Fibroblast of villous mesenchyme (primary cell): ENCODE measurements at places on chromosomes 2 and 18. TPM values are rescaled to one million over a fixed set of nuclear protein-coding genes. Genes with fewer than 3 reads are reported as not detected.

DNA sequence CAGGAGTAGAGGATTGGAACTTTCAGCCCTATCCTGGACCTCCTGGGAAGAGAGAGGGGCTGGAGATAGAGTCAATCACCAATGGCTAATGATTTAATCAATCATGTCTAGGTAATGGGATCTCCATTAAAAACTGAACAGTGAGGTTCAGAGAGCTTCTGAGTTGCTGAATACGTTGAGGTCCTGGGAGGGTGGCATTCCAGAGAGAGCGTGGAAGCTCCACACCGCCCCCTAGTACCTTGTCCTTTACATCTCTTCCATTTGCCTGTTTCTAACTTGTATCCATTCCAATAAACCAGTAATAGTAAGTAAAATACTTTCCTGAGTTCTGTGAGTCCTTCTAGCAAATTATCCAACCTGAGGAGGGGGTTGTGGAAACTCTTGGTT is 101.7 kb downstream of the B3GNT2 start:
- DNase-seq = peak; percentile 52

DNA sequence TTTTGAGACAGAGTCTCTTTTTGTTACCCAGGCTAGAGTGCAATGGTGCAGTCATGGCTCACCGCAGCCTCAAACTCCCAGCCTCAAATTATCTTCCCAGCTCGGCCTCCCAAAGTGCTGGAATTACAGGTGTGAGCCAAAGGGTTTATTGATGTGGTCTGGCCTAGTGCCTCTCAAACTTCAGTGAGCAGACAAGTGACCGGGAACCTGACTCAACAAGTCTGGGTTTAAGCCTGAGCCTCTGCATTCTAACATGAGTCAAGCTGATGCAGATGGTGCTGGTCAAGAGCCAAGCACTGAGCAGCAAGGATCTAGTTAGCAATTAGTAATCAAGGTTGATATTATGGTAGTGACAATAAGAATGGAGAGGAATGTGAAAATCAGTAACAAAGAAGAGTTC is 21.3 kb downstream of the CDK15 start:
- DNase-seq = no peak

DNA sequence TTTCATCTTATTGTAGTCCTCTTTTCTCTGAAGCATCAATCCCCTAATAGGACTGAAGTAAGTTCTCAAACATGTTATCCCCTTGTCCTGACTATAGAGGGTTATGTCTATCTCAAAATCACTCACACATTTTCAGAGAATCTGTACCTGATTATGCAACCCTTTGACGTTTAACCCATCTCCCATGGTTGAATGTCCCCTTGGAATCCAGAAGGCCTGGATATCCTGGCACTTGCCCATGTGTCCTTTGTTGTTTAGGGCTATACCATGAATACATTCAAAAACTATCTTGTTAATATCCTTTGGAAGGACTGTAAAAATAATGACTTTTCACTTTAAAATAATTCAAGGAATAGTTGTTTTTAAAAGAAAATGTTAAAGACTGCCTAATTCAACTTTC is 66.3 kb upstream of the PSMD14 start:
- no peak for DNase-seq

GRCh38 chr2:69623236-69623635 is 20.3 kb downstream of the AAK1 start:
- no peak for DNase-seq

GRCh38 chr2:162579169-162579568 is 235.2 kb downstream of the GCA start:
- DNase-seq = no peak

DNA sequence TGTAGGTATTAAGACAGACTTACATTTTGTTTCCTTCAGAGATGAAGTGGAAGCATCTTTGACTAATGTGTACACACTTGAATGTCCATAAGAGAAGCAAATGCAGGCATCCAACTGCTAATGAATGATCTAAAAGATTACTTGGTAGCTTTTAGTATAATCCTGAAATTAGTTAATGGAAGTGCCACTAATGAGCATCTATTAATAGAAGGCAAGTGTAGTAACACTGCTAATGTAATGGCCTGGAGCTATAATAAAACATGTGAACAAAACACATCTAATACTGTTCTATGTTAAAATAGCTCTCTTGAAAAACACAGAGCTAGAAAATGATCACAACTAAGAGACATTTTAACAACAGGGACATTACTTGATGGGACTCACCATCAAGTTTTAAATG is 225.3 kb downstream of the SLC8A1 start:
- no peak for DNase-seq

DNA sequence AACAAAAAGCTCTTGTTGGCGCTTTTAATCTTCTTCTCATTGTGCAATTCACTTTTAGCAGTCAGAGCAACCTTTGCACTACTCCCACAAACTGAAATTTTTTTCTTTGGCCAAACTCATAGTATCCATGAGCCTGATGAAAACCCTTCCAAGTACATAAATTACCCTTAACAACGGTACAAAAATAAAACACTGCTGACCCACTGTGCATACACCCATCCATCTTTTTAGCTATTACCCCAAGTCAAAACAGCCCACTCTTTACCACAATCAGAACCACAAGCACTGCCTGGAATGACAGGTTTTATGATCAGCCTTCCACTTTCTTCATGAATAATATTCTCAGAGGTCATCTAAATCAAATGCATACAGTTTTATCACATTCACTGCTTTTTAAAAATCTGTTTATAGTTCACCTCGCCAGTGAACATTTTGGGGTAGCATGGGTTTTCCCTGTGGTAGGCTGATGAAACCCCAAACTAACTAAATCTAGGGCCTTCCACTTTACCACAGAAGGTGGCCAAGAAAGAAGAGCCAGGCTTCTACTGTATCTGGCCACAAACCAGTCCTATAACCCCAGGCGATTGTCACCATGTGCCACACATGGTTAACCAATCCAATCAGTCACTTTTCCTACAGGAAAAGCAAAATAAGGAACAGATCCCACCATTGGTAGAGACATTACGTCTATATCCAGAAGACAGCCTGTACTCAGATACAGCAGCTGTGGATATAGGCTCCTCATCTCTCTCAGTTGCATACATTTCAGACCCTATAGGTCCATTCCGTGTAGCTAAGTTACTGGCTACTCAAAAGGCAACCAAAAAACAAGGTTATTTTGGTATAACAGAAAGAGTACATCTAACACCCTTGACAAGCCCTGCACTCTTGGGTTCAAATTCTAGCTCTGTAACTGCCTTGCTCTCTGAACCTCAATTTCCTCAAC is 171.3 kb downstream of the THADA start:
- peak; percentile 84 for DNase-seq

- DNase-seq = peak; percentile 73
Measured at GRCh38 chr2:127637725-127638252, 8.2 kb upstream of the GPR17 start.

DNA sequence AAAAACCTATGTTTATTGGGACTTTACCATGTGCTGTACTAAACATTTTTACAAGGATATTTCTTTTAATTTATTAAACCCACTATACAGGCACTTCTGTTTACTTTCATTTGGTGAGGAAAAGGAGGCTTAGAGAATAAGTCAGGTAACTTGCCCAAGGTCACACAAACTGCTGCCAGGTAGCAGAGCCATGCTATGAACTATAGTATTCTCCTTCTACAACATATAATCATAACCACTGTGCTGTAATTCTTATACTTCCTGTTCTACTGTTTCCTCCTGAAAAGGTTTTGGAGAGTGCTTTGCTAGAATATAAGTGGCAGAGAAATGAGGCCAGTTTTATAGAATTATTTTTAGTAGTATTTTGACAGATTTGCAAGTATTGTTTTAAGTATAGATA is 29.5 kb downstream of the SLC39A10 start:
- DNase-seq = no peak

DNA sequence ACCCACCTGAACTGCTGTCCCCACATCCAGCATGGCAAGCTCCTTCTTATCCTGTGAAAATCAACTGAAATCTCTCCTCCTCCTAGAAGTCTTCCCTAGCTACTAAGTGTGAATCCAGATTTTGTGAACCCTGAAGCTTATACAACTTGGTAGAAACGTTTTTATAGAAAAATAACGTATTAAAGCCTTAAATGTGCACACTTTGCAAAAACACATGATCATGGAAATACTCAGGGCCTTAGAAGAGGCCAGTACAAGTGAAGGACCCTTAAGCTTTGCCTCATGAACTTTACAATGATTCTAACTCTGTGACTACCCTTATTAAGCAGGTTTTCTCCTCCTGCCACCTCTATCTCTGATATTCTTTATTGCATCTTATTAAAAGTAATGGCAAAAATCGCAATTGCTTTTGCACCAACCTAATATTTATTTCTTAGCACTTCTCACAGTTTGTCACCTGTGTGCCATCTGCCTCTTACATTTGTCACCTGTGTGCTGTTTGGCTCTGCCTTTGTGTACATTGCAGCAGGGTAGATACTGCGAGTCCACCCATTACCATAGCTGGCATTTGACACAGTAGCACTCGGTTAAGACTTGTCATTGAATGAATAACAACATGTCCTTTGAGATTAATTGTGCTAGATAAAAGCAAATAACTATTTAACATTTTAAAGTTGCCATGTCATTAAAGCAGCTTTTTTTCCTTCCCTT is 42.2 kb downstream of the FRZB start:
- DNase-seq = no peak

DNA sequence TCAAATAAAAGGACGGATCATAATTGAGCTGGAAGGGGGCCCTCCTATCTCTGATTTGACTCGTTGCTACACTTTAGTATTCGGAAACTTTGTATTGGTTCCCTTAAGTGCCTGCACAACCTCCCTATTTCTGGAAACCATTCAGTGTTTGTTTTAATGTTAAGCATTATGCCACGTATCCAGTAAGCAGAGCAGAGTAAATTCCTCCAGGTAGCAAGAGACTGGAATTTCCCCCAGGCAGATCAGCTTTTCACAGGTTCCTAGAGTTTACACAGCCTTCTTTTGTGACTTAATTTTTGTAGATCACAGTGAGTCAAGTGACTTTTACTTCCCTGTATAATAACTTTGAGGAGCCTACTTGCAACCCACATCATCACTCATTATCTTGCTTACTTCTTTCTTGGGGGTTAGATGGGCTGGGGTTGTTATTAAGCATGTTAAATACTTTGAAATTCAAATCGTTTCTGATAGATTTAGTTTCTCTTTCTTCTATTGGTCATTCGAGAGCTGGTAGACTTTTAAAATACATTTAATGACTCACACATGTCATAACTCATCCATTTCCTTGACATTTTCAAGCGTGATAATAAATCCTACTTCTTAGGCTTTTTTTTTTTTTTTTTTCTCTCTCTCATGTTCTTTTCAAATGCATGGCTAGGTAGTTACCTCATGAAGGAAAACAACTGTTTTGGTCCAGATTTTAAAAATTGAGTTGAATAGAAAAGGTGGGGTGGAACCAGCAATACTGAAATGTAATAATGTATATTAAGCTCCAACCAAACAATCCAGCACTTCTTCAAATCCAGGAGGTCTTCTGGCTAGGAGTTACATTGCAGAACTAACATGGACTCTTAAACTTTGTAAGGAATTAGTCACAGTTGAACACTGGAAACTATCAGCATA is 219.3 kb downstream of the NEDD4L start:
- DNase-seq = peak; percentile 58

DNA sequence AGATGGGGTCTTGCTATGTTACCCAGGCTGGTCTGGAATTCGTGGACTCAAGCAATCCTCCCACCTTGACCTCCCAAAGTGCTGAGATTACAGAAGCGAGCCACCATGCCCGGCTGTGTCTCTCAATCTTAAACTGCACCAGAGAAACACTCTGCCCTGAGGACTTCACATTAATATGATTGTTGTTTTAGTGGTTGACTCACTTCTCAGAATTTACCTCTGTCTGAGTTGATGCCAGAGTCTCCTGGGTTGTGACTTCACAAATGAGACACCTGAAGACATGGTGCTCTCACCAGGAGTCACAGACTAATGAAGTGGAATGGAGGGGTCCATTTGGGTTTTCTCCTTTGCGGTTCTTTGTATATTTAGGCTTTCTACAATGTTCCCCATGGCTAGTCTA is 61.0 kb upstream of the TGIF1 start:
- no peak for DNase-seq

GRCh38 chr2:217959723-217960122 is 43.1 kb downstream of the TNS1 start:
- DNase-seq = no peak

- no peak for DNase-seq
Measured at GRCh38 chr2:148903294-148903693, 28.3 kb downstream of the KIF5C start.

- peak; percentile 13 for DNase-seq
Measured at GRCh38 chr2:239531456-239532241, 130.8 kb upstream of the HDAC4 start.

DNA sequence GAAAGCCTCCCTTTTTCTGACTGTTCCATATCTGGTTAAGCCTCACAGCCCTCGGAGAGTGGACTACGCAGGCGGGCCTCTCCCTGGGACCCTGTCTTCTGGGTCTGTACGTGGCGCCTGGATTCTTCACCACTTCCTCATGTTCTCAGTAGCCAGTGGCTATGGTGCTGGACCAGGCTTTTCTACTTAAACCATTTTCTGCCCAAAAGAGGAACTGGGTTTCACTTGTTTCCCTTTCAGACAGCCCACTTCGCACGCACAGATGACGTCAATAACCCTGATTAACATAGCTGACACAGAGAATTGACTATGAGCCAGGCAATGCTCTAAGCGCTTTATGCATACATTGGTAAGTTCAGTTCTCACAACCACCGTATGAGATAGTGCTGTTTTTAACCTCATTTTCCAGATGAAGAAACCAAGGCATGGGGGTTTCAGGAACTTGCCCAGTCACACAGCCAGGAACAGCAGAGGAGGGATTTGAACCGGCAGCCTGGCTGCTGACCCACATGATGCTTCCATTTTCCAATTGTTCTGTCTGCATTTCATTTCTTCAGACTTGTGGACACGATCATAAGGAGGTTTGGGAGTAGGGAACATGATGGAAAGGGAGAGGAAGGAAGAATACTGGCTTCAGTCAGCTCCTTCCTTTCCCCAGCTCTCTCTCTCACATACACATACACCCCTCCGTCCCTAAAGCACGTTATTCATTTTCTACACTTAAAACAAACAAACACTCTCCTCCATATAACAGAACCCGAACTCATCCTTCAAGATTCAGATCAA is 41.7 kb downstream of the MYOM1 start:
- DNase-seq = peak; percentile 4

- peak; percentile 71 for DNase-seq
Measured at GRCh38 chr2:120064664-120065063, 51.8 kb downstream of the EPB41L5 start.

- peak; percentile 65 for DNase-seq
Measured at GRCh38 chr2:177758591-177759371, 313.8 kb downstream of the PDE11A start.

- no peak for DNase-seq
Measured at GRCh38 chr2:120625865-120626560, 109.7 kb upstream of the GLI2 start.

DNA sequence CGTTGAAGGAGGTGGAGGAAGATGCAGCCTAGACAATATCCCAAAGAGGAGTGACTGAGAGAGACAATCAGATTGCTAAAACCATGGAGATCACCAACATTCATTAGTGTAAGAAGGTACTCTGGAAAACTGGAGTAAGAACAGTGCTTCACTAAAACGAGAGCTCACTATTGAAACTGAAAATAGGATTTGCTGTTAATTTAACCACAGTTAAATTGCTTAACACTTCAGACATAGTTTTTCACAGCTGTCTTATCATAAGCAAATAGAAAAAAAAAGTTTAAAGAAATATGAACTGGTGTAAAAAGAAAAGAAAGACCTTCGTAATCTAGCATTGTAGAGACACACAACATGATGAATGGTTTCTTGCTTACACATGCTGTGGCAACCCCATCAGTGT is 1049.8 kb upstream of the CHAC2 start:
- DNase-seq = no peak

The PSD4 gene
- 2.9 and 4.7 TPM in 2 replicates for total RNA-seq

The UGT1A9 gene
- not detected in 2 replicates for total RNA-seq

The ADCYAP1 gene
- not detected in 2 replicates for total RNA-seq

The CNPPD1 gene
- total RNA-seq = 17.7 and 19.6 TPM in 2 replicates

The IL36B gene
- total RNA-seq = not detected in 2 replicates

The EMX1 gene
- total RNA-seq = not detected in 2 replicates

The CENPA gene
- 7.4 and 9.5 TPM in 2 replicates for total RNA-seq
